ENCODE measurements at places on chromosomes 4 and X. TPM values are rescaled to one million over a fixed set of nuclear protein-coding genes. Genes with fewer than 3 reads are reported as not detected.
A peak's percentile ranks its signal among the peaks of the same experiment; 100 is the strongest.

HMX1 gene
- total RNA-seq, result not detected

DNA sequence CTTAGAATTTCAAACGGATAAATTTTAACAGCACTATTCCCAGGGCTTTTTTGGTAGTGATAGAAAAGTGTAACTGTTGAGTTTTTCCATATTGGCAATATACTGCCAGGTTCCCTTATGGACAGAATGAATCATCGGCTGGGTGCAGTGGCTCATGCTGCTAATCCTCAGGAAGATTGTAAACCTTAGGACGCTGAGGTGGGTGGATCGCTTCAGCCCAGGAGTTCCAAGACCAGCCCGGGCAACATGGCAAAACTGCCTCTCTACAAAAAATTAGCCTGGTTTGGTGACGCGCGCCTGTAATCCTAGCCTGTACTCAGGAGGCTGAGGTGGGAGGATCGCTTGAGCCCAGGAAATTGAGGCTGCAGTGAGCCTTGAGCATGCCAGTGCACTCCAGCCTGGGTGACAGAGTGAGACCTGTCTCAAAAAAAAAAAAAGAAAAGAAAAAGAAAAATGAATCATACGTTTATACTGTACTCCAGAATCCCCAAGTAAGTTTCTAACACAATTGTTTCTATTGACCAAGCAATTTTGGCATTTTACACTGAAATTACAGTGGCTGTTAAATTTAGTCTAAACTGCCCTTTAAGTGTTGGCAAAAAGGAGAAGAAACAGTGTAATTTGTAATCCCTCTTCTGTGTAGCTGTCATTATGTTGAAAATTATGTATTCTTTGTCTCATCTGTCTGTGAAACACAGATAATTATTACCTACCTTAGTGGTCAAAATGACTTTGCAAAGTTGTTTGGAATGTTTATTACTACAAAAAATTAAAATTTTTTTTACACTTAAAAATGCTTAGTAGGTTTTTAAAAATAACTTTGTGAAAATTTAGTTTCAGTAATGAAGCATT, 1.8 kb downstream of the SLC30A9 start:
- DNase-seq, result no peak

GRCh38 chr4:4694296-4694772, 152.5 kb upstream of the STX18 start:
- DNase-seq, result no peak

DNA sequence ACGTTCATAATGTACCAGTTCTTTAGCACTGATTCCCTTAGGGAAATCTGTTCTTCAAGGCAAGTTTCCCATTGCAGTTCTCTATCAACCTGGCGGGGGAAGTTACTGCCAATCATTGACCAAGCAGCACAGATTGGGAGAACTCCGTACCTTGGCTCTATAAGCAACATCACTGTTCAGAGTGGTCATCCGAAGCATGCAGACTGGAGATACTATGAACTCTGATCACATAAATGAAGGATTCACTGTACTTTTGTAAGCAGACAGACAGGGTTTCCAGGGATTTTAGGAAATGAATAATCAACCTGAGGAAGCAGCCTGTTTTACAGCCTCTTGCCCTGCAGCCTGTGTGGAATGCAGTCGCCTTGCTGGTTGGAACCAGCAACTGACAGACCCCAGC, 63.8 kb upstream of the WWC2 start:
- DNase-seq, result no peak

- no peak for DNase-seq
These were observed 29.8 kb downstream of the FGFR3 start for GRCh38 chr4:1822568-1823544.

PDGFC gene
- total RNA-seq, result 22.0 TPM

GRCh38 chrX:131763674-131764073, 219.8 kb downstream of the OR13H1 start:
- no peak for DNase-seq

GRCh38 chr4:56728512-56728911, 47.4 kb upstream of the HOPX start:
- no peak for DNase-seq

DCHS2 gene
- not detected for total RNA-seq

DNA sequence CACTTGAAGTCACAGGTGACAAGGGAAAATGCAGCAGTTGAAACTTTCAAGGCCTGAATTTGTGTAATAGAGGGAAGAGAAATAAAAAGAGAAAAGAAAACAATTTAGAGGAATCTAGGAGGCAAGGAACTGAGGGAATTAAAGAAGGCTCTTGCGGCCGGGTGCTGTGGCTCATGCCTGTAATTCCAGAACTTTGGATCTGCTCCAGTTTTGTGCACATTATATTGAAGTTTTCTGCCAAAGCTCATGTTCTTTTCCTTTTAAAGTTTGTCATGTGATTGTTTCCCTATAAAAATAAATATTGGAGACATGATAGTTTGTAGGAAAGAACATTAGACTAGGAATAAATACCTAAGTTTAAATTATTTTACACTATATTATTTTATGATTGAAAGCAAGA, 433.9 kb upstream of the CPEB2 start:
- no peak for DNase-seq

- no peak for DNase-seq
These were observed 20.5 kb downstream of the SEPTIN6 start for GRCh38 chrX:119672426-119672825.

PPARGC1A gene
- 11.4 TPM for total RNA-seq

RAB41 gene
- total RNA-seq, result not detected

MAGED4B gene
- total RNA-seq, result 129 TPM

KLHL13 gene
- total RNA-seq, result 1.7 TPM

GRCh38 chr4:1347410-1347864, 429 bp downstream of the UVSSA start:
- peak; percentile 75 for DNase-seq

CXorf65 gene
- not detected for total RNA-seq

- no peak for DNase-seq
These were observed 22.4 kb downstream of the IL3RA start for GRCh38 chrX:1358793-1359476.

DNA sequence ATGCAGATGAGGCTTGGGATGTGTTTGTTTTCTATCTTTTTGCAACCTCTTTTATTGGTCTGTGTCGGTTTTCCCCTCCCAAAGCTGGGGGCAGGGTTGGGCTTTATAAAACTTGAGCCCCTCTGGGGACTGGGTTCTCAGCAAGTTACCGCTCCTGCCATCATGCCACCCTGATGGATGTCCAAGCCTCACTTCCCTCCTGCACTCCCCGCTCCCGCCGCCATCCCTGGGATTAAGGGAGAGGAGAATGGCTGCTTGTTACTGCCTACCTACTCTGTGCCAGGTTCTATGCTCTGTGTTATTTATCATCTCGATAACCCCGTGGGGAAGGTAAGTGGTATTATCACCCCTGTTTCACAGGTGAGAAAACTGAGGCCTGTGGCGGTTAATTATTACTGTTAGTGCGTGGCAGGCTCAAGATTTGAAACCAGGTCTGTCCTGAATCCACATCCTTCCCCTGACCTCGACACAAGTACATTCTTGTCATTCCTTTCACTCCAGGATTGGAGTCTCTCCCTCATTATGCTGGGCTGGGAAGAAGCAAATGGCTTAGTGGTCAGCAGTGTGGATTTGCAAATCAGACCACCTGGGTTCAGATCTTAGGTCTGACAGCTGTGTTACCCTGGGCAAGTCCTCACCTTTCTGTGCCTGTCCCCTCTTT, 4.5 kb downstream of the UBA1 start:
- no peak for DNase-seq

DNA sequence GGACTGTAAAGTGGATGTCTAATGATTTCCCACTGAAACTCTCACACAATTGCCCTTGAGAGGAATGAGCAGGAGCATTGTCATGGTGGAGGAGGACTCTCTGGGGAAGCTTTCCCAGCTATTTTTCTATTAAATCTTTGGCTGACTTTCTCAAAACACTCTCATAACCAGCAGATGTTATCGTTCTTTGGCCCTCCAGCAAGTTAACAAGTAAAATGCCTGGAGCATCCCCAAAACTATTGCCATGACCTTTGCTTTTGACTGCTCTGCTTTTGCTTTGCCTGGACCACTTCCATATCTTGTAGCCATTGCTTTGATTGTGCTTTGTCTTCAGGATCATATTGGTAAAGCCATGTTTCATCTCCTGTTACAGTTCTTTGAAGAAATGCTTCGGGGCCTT, 120.2 kb upstream of the PDE5A start:
- no peak for DNase-seq

HERC6 gene
- total RNA-seq, result 3.2 TPM

DNA sequence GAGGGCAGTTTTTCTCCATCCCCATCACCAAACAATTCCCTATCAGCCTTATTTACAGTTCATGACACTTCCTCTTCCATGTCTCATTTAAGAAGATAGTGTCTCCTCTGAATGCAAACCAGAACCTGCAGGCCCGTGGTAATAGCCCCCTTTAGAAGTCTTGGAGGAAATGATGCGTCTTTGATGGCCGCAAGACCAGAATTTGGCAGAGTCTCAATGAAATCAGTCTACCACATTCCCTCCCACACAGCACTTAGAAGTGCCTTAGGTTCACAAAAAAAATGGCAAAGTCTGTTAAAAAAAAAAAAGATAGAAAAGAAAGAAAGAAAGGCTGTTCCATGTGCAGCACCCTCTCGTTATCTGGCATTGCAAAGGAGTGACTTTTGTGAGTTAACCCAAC, 2.1 kb upstream of the KDR start:
- DNase-seq, result no peak

DNA sequence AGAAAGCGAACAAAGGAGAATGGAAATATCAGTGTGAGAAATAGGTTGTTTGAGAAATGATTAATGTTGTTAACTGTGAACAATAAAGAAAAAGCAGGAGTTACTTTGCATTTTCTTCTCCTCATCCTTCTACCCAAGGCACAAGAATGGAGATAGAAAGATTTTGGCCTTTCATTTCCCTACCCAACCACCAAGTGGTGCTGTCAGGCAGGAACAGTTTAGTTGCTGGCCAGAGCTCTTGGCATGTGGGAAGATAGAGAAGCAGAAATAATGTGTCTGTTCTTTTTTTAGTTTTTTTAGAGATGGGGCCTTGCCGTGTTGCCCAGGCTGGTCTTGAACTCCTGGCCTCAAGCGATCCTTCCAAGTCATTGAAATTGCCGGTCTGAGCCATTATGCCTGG, 12.8 kb downstream of the HOPX start:
- no peak for DNase-seq

GRCh38 chr4:42750856-42751255, 94.0 kb upstream of the ATP8A1 start:
- DNase-seq, result no peak

DNA sequence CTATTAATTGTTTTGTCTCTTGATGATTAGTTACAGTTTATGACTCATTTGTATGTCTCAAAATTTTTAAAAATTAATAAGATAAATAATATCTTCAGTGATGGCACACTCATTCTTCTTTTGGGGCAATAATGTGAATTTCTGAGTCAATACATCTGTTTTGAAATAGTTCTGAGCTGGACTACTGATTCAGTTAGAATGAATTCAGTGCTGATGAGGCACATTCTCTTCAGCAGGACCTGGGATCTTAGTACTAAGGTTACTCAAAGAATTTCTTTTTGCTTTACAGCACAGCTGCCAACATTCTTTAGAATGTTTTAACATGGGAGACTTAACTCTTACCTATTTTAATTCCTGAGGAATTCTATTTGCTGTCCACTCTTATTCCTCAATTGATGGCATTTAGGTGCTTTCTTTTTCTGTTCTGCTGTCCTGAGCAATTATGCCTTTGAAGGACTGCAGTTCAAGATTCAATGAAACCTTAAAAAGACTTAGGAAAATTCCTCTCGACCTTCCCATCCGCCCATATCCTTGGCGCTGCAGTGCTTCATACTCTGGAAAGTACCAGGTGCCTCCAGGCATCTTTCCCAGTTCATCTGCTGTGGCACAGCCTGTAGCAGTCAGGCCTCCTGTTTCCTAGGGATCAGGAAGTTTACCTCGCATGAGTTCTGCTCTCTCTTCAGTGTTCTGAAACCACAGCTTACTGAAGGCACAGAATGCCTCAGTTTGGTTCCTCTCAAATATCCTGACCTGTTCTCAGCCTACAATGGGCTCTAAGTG, 213.7 kb downstream of the FSTL5 start:
- no peak for DNase-seq

DNA sequence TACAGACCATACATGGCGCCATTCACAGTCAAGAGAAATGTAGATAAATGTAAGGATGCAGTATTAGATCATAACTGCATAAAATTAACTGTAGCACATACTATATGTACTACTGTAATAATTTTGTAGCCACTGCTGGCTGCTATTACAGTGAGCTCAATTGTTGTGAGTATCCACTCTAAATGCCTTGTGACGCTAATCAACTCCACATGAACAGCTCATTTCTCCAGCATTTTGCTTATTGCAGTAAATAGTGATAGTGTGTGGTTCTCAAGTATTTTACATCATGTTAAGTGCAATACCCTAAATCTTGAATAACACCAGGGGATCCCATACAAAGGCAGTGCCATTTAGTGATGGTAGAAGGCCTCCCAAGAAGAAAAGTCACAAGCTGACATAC, 21.2 kb downstream of the FGFBP1 start:
- DNase-seq, result no peak

DNA sequence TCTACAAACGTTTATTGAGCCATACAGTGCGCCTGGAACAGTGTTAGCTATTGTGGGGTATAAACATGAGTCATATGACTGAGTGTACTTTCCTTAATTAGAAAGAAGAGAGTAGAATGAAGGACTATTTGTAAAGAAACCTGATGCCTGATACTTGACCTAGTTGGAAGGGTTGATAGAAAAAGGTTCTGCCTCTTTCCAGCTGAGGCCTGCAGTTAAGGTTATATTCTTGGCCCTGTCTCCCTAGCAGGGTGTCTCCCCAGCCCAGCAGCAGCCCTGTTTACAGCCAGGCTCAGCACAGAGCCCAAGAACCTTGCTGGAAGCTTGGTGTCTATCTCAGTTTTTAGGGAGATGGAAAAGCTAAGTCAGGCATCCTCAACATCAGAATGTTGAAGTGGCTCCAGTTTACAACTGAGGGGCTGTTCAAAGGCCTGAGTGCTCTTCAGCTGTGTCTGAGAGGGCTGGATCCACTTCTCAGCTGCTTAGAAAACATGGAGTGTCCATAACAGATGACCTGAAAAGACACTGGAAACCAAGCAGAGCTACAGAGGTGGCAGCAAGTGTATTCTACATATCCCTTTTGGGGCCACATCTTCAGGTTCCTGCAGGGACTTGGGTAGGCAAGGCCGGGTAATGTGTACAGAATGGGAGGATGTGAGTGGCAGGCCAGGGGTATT, 21.6 kb downstream of the NYX start:
- DNase-seq, result no peak

- no peak for DNase-seq
These were observed 378.0 kb downstream of the AFF2 start for GRCh38 chrX:148878371-148878770.

DNA sequence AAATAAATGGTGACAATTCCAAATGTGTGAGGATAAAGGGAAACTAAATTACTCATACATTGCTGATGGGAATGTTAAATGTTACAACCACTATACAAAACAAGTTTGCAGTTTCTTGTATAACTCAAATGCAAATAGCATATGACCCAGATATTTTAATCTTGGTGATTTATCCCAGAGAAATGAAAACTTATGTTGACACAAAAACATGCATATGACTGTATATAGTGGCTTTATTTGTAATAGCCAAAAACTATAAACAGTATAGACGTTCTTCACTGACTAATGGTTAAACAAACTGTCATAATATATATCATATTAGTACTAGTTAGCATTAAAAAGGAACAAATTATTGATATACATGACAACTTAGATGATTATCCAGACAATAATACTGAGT, 619.2 kb downstream of the PDHA2 start:
- DNase-seq, result no peak

- no peak for DNase-seq
These were observed 127.2 kb upstream of the PABPC4L start for GRCh38 chr4:134328741-134329140.

- no peak for DNase-seq
These were observed 161.1 kb upstream of the NAP1L5 start for GRCh38 chr4:88858752-88859151.

FGF13 gene
- total RNA-seq, result 42.6 TPM
